GM03348 (cell line): ENCODE measurements at places on chromosomes 1 and 21.

- DNase-seq = no peak
Observed at GRCh38 chr1:86933562-86934377, 19.3 kb downstream of the HS2ST1 start.

DNA sequence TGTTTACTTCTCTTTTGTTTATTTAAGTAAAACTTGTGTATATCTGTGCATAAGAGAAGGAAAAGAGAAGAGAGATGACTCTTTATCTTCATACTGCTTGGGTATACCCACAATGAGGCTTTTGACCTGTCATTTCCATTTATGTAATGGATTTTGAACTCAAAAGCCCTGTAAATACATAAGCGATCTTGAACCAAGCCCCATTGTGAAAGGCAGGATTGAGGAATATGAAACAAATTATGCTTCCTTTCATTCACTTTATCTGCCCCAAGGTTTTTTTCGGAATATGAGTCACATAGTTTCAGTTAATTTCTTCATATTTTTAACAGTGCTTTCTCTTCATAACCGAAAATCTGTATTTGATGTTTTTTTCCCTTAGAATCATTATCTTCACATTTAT is 21.4 kb downstream of the CNST start:
- peak; percentile 47 for DNase-seq

- DNase-seq = peak; percentile 50
Observed at GRCh38 chr1:205319081-205320018, 2.2 kb downstream of the NUAK2 start.

DNA sequence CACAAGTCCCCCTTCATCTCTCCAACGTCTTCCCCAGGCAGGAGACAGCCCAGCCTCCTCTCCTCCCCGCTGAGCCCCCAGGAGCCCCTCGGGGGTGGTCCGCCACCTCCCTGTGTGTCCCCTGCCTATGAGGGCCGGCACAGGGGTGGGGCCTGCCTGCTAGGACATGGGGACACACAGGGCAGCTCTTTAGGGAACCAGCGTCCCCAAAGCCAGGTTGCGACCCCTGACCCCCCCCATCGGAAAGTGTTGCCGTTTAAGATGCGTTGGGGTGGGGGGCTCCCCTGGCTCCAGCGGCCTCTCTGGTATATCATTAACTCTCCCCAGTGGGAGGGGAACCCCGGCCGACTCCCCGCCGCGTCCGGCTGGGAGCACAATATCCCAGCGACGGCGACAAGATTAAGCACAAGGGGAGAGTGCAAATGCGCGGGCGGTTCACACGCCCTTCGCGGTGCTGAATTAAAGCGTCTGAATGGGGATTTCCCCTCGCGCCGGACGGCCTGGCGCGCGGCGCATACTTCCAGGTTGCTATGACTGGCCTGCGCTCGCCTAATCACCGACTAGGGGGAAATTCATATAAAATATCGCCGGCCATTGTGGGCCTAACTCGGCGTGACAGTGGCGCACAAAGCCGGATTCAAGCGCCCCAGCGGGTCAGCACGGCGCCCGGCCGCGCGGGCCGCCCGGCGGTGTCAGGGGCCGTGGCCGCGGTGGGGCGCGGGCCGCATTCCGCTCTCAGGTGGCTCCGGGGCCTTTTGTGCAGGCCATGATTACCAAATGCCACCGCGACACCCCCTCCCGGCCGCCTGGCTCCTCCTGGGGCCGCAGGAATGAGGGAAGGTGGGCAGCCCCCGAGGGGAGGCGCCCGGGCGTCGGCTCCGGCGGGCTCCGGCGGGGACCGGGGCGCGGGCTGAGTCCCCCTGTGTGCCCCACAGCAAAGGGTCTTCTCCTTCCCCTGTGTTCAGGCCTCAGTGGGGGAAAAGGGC is 30.9 kb downstream of the WNT3A start:
- no peak for DNase-seq

GRCh38 chr1:201175820-201176500 is 14.7 kb upstream of the IGFN1 start:
- no peak for DNase-seq

DNA sequence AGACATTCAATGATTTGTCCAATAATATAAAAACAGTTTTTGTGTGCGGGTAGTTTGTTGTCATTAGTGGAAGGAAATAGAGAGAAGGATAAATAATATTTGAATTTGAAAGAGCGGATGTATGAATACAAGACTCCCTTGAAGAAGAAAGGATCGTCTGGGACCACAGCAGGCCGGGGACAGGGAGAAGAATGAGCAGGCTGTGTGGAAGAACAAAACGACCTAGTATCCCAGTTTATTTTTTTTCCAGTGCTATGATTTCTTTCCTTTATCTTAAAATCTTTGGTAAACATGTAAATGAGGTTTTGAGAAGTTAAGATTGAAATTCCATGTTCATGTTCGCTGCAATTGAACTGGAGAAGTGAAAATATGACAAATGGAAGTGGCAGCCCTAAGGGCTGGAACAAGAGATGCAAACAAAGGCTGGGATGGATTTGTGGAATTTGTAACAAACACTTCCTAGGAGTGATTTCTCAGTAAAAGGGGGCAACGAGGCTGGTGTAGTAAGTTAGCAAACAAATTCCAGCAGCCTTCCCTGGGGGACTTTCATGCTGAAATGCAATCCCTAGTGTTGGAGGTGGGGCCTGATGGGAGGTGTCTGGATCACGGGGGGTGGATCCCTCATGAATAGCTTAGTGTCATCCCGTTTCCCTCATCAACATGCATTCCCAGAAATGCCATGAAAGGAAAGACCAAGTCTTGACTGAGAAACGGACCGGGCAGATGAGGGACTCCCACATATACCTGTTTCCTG is 10.2 kb upstream of the IFI16 start:
- DNase-seq = peak; percentile 67

DNA sequence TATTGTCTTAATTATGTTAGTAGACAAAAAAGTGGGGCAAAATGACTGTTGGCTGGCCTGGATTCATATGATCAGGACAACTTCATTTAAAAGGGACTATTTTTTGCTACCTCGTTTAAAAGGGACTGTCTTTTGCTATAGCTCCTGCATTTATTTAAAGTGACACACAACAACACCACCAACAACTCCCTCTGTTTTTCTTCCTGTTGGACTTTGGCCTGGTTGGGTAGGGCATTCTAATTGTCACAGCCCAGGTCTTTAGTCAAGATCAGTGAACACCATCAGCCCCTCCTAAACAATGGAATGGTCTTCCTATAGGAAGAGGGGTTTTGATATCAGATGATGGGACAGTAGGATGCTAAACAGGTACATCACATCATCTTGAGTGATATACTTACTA is 241.8 kb downstream of the GPR52 start:
- no peak for DNase-seq

GRCh38 chr1:151944126-151944856 is 35.0 kb upstream of the THEM4 start:
- DNase-seq = no peak

DNA sequence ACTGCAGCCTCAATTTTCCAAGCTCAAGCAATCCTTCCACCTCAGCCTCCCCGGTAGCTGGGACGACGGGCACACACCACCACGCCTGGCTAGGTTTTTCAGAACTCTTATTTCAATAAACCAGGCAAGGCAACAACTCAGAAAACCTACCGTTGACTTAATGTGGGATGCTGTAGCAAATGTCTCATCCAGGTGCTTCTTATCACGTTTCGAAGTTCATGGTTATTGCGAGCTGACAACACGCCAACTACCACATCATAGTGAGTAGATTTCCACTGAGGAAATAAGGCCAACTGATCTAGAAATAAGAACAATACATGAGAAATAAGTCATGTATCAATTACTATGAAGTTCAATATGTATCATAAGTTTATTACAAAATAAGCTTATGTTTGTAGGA is 9.7 kb downstream of the B3GALNT2 start:
- no peak for DNase-seq

DNA sequence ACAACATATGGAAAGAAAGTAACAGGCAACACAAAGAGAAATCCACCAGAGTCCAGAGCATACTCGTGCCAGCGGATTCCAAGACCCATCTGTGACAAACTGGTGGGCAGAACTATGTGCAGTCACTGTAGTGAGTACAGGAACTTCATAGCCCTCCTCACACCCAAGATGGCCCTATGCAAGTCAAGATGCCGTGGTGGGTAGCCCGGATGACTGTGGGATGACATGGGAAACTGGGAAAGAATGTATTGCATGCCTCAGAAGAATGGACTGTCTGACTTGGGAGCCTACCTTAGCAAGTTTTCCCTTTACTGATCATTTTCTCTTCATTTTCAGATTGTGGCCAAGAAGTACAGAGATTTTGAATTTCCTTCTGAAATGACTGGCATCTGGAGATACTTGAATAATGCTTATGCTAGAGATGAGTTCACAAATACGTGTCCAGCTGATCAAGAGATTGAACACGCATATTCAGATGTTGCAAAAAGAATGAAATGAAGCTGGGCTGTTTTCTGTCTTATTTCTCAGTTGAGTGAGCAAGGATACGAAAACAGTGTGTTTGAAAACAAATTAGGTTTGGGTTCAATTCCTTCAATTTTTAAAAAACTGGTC is 47.3 kb downstream of the CLIC6 start:
- DNase-seq = no peak

DNA sequence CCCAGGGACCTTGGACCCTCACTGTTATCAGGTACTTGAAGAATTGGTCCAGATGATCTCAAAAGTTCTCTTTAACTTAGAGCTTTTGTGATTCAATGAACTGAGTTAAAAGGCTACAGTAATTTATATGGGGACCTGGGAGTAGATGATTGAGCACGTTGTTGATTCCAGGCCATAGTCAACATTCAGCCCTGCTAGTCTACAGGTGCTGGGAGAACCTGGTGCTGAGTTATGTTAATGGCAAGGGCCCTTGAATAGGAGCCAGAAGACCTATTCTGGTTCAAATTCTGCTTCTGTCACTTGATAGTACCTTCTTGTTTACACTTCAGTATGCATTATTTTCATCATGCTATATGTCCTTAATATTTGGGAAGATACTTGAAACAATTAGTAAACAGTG is 11.2 kb downstream of the DYRK3 start:
- no peak for DNase-seq

GRCh38 chr21:34198231-34199120 is 125.1 kb downstream of the MRPS6 start:
- no peak for DNase-seq

GRCh38 chr21:45388611-45389296 is 16.2 kb upstream of the COL18A1 start:
- no peak for DNase-seq

- no peak for DNase-seq
Observed at GRCh38 chr1:7659514-7659913, 111.6 kb upstream of the VAMP3 start.

- DNase-seq = no peak
Observed at GRCh38 chr1:210269981-210270380, 37.4 kb downstream of the SERTAD4 start.

DNA sequence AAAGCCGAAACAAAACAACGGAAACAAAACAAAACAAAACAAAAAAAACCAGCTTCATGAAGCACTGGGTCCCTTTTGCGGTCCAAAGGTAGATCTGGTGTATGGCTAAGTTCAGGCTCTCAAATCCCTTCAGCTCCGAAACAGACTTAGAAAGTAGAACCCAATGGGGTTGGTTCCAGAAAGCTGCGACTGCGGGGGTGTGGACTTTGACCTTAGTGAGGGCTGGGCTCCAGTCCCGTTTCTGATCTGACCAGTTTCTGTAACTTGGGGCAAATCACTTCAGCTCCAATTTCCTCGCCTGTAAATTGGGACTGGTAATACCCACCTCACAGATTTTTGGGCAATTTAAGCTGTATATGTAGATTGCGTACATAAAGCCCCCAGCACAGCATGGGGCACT is 105.2 kb downstream of the ZSCAN20 start:
- no peak for DNase-seq

- DNase-seq = no peak
Observed at GRCh38 chr1:54800041-54800898, 853 bp downstream of the TTC22 start.

DNA sequence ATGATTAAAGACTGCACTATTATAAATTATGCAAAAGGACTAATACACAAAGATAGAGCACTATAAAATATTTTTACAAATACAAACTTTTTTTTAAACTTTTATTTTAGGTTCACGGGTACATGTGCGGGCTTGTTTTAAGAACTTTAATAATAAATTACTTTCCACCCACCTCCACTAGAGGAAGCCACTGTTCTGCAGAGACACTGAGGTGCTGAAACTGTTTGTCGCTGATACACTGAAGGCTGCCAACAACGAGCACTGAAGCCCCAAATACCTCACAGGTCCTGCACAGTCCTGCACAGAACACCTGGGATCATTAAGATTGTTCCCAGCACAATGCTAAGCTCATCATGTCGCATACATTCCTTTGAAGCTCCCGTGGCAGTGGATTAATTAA is 19.9 kb downstream of the COA6 start:
- DNase-seq = no peak

DNA sequence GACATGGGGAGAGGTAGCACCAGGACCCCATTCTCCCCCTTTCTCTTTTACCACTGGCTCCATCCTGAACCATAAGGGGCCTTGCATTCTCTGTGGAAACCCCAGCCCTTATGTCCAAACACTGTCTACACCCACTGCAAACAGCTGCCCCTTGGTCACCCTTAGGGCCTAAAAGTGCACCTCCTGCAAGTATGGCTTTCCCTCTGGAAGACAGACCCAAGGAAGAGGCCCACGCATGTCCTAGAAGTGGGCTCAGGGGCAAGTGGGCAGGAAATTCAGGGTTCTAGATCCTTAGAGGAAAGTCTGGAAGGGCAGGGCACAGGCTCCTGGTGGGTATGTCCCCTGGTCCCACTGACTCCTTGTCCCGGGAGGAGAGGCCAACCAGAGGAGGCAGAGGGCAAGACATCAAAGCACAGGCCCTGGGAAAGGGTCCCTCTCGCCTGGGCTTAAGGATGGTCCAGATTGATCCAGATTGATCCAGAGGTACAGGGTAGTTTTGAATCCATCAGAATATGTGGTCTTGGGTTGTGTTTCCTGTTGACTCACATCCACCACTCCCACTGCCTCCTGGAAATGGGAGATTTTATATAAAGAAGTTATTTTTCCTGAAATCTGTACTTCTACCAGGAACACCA is 150.9 kb downstream of the GRIK3 start:
- DNase-seq = no peak

GRCh38 chr1:186802388-186802787 is 26.4 kb upstream of the PLA2G4A start:
- no peak for DNase-seq

GRCh38 chr1:152487871-152488270 is 22.7 kb upstream of the LCE5A start:
- DNase-seq = no peak

DNA sequence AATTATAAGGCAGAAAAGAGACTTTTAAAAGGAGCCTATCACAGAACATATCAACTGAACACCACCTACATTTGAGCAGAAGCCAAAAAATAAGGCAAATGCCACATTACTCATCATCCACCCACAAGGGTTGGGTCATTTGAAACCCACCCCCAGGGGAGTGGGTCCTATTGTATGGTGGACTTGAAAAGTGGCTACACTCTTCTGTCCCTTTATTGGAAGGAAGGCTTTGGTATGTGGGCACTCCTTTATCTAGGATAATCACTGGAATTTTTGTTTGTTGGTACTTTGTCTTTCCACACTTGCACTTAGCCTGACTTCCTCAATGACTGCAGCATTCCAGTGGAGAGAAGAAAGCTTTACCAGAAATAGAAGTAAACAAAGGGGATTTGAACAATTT is 157.2 kb upstream of the COL11A1 start:
- DNase-seq = no peak
